ENCODE measurements at places on chromosomes 2 and 18. TPM values are rescaled to one million over a fixed set of nuclear protein-coding genes. Genes with fewer than 3 reads are reported as not detected.
A peak's percentile ranks its signal among the peaks of the same experiment; 100 is the strongest.

DNA sequence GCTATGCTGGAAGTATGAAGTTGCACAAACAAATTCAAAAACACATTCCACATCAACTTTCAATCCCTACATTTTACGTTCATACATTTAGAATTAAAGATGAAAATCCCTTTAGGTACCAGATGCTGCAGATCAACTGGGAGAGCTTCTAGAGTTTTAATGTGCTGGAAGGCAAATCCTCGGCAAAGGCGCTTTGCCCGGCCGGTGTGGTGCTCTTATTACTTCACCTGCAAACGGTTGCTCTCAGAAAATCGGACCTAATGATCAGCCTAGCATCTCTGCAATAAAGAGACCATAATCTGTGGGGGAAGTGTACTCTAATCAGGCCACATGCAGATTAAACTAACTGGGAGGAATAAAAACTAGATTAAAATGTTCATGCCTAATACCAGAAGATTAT, 513.8 kb downstream of the ZEB2 start:
- DNase-seq = no peak

Gene PLB1
- total RNA-seq = 2.2 TPM

DNA sequence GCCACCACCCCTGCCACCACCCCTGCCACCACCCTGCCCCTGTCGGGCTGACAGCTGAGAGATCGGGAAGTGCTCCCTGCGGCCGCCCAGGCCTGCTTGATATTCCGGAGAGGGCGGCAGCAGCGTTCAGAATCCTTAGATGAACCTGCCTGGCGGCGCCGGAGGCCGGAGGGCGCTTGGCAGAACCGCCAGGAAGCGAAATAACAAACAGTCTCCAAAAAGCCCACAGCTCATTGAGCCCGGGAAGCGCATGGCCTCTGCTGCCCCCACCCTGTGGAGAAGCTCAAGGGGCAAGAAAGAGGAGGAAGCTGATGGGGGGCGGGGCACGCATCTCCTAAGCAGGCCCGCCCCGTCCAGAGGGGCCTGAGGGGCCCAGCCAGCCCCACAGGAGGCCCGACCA, 92.2 kb upstream of the MBOAT2 start:
- peak; percentile 86 for DNase-seq

- no peak for DNase-seq
These were observed 448.1 kb downstream of the PTH2R start for GRCh38 chr2:208854717-208855116.

DNA sequence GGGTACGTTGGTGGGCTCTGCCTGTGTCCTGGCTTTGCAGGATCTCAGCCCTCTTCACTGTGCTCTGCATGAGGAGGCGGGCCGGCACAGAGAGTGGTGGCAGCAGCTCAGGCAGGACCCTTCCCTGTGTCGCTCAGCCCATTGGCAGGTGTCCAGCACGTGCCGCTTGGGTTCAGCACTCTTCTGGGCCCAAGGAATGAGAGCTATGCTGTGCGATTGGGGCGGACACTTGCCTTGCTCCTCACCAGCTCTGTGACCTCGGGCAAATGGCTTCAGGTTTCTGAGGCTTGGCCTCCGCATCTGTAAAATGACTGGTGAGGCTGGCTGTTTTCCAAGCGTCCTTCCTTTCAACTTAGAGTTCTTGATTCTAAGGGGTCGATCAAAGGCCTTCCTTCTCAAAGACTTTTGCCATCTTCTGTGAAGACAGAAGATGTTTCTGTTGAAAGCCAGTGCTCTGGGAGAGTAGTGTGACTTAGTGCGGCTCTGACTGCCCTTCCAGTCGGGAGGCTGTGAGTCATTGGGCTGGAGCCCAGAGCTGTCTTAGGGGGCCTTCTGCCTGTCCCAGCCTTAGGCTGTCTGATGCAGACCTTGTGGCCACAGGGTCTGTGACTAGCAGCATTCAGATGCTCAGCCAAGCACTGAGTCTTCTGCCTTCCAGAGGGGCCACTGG, 35.6 kb downstream of the GLI2 start:
- peak; percentile 86 for DNase-seq

DNA sequence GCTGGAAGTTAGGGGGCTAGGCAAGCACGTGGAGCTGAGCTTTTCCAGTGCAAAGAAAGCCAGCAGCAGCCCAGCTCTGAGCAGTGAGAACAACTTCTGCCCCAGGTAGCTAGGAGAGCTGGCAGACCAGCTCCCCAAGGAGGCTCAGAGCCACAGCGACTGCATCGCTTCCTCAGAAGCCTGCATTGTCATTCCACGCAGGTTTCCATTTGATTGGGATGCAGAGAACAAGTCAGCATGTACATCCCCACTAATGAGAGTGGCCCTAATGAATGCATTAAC, 45.1 kb downstream of the C1QL2 start:
- DNase-seq = no peak

Gene C1GALT1C1L
- total RNA-seq = 2.3 TPM

- no peak for DNase-seq
These were observed 521.0 kb downstream of the ADCYAP1 start for GRCh38 chr18:1425679-1426078.

Gene LINC00305
- total RNA-seq = not detected

Gene RABL2A
- total RNA-seq = 11.8 TPM

- DNase-seq = no peak
These were observed 33.4 kb upstream of the SERPINB7 start for GRCh38 chr18:63741769-63742168.

- no peak for DNase-seq
These were observed 46.4 kb upstream of the NPAS2 start for GRCh38 chr2:100773538-100773937.

GRCh38 chr2:160039166-160039903, 23.1 kb downstream of the PLA2R1 start:
- no peak for DNase-seq

DNA sequence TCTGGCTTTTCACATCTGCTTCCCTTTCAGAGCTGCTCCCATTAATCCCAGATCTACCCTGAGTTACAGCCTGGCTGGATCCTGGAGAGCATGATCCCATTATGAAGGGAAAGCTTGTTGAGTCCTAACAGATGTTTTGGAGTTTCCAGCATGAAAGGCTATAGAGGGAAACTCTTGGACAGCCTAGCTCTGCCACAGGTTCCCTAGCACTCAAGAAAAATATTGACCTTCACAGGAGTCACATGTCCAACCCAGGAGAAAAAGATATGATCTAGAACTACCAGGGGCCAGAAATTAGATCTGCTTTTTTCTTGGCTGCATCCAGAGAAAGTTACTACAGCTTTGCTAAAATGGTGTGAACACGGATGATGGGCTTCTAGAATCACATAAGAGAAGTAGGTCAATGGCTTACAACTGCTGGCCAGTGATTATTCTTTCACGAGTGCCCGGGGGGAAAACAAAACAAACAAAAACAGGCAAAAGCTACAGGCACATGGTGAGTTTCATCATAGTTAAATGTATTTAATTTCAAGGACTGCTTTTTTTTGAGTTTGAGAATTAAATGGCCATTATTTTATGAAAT, 15.9 kb downstream of the CCDC93 start:
- no peak for DNase-seq

Gene VIT
- total RNA-seq = 10.2 TPM

GRCh38 chr2:241273210-241274020, 42.1 kb downstream of the HDLBP start:
- no peak for DNase-seq

DNA sequence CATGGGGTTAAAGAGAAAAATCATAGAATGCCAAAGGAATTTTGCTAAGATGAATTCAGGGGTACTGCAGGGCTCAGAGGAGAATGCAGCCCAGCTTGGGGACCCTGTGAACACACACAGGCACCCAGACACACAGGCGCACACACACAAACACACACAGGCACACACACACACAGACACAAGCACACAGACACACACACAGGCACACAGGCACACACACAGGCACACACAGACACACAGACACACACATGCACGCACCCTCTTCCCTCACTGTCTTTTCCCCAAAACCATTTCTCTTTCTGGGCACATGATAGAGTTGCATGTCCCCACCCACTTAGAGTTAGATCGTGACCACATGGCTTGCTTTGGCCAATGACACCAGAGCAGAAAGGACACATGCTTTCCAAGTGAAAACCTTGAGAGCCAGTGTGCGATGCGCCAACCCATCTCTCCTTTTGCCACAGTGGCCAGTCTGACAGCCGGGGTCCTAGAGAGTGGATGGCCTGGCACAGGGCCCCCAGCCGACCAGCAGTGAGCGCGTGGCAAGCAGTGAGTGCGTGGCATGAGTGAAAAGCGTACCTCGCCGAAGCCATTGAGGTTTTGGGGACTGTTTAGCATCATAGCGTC, 163.3 kb downstream of the KLHL29 start:
- no peak for DNase-seq

DNA sequence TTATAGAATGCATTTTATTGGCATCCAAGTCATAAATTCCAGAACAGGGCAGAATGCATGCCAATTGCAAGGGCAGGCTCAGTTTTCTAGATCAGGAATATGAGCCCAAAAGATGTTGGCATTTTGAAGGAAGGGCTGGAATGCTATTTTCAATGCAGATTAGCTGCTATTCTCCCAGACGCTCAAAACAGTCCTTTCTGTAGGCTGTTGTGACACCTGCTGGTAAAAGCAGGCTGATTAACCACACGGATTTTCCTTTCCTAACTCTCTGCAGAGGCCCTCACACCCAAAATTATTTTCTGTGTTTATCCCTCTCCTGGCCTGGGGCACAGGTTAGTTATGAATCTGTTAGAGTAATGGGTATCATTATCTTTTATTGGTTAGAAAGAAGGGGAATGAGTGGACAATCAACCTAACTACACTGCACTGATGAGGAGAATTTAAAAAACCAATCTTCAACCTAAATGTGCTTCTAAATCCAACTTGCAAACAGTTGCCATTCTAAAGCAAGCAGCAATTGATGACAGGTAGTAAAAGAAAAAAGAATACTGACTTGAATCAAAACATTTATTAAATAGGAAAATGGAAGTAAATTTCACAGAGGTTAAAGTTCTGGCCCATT, 94.0 kb downstream of the PLA2R1 start:
- DNase-seq = no peak
